NCI-H524 (cell line): ENCODE measurements at places on chromosomes 2 and 18.

DNA sequence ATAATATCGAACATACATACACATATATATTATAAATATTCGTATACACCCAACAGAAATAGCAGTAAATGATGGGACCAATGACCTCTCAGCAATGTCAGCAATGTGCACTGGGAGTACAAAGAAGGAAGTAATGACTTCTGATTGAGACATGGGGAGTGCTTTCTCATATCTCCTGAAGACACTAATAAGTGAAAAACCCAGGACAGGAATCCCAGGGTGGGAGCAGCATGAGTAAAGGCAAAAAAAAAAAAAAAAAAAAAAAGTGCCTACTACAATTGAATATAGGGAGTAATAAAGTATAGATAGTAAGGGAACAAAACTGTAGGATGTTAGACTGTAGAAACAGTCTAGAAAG is 491.3 kb downstream of the IRS1 start:
- no peak for DNase-seq

DNA sequence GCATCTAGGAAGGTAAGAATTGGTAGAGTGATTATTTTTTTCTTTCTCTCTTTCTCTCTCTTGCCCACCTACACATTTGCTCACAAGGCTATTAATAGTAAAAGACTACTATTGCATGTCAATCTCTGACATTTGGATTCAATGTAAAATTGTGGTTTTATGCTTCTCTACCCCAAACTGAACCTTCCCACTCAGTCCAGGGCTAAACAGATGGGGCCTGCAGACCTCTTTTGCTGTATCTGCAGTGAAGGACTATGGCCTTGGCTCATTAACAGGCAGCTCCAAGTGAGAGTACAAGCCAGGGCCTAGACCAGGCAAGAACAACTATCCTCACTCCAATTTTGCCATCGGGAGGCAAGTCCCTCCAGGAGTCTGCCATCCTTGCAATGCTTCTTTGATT is 68.3 kb upstream of the ARL4C start:
- no peak for DNase-seq

- DNase-seq, result peak; percentile 76
These were observed 35.8 kb downstream of the CIB4 start for GRCh38 chr2:26605195-26605998.

GRCh38 chr2:71589763-71590162 is 136.4 kb downstream of the DYSF start:
- no peak for DNase-seq

DNA sequence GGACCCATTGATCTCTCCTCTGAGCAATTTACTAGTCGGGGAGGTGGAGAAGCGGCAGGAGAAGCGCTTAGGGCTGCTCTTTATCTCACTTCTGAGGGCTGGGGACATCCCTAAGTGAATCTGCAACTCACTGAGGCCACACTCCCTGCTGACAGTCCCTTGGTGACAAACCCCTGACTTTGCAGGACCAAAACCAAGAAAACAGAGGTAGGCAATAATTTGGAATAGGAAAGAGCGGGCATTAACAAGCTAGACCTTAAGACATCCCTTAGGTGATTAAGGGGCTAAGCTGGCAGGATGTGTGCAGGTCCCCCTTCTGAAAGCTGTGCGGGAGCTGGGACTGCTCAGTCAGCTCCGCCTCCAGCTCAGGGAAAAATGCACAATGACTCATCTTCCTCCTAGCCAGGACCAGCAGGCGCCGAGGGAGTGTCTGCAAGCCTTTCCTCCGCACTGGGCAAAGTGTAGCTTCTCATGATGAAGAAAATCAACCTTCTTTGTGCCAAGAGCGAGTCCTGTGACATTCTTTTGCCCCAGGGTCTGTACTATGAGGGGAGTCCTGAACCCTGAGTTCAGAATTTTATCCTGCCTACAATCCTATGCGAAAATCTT is 63.3 kb downstream of the BOD1L2 start:
- DNase-seq, result peak; percentile 8

DNA sequence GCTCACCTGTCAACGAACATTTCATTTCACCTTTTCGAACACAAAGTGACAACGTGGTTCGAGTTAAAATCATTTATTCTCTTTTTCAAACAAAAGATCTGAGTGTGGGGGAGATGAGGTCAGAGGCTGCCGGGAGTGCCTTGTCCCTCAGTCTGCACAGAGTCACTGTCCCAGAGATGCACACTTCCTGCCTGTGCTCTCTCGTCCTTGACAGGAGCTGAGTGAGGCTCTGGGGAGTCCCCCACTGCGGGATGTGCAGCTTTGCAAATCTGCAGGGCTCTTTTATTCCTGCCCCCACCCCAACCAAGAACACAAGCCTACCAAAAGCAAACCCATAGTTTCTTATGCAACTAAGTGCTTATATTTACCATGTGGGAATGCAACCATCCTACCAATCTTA is 497.8 kb downstream of the EIPR1 start:
- no peak for DNase-seq

- no peak for DNase-seq
These were observed 53.9 kb downstream of the INO80D start for GRCh38 chr2:206031950-206032567.

DNA sequence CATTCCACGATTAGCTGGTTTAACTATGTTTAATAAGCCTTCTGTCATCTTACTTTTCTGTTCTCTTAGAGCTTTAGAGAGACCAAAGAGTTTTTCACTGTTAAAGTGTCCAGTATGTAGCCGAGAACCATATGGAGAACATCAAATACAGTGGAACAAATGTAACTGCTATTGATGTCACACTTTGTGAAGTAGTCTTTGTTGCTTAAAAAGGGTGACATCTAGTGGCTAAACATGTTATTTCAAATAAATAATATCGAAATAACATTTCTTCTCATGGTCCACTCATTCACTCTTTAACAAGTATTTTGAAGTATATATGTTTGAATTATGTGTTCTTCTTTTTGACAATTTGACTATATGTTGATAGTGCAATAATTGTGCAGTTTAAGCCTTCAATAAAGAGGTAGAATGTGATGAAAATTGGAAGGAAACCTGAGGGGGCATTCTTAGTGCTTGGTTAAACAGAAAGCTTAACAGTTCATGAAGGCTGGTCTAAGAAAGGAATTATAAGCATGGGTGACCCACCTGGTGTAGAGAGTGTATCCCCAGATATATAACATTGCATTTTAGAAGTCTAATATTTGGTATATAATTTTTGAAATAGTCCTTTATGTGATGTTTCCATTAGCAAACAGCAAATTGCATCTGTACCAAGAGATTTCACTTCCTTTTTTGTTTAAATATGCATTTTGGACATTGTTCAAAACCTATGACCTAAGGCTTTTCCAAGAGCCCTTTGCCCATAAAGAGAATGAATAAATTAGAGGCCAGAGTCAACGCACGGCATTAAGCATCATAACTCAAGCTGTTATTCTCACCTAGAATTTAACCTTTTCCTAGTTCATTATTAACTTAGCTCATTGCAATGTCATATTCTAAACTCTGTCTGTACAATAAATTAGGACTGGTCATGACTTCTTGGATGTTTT is 112.1 kb downstream of the KYNU start:
- DNase-seq, result no peak

DNA sequence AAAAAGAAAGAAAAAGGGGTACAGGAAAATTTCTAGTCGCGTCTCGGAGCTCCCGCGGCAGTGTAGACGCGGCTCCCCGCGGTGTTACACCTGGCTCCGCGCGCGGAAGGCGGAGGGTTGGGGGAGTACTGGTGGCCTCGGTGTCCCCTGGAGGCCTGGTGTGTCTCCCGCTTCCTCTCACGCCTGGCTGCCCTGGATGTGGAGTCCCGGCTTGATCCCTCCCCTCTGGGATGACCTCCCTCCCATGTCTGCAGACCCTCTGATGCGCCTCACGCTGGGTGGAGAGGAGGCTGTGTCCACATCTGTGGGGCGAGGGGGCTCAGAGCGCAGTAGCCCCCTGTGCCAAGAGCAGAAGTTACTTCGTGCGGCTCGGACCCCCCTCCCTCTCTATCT is 1.2 kb downstream of the KIF5C start:
- DNase-seq, result peak; percentile 35

DNA sequence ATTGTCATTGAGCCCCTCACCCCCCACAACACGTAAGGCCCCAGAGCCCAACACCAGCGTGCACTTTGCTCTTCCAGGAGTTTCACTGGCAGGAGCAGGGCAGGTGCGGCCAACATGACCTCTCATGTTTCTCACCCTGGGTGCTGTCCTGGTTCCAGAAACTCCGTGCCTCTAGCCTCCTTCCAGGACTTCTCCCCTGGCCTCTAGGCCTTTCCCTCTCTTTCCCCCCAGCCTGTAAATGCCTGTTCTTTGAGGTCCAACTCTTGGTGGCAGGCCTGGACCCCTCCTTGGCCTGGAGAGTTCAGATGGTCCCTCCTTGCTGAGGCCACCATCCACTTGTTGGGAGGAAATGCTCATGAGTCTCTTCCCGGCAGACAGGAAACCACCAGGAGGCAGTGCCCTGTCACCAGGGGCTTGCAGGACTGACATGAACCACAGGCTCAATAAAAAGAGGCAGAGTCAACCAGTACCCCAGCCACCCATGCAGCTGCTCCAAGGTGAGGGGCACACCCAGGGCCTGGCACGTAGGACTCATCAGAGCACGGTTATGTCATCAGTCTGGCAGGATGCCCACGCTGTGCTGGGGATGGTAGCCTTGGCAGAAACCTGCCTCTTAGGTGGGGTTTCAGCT is 1.5 kb downstream of the MALL start:
- no peak for DNase-seq

GRCh38 chr2:42296226-42296625 is 64.8 kb downstream of the COX7A2L start:
- no peak for DNase-seq

- DNase-seq, result no peak
These were observed 29.8 kb upstream of the MYO3B start for GRCh38 chr2:170148161-170148560.

GRCh38 chr2:70823249-70823648 is 2.9 kb upstream of the CLEC4F start:
- no peak for DNase-seq

DNA sequence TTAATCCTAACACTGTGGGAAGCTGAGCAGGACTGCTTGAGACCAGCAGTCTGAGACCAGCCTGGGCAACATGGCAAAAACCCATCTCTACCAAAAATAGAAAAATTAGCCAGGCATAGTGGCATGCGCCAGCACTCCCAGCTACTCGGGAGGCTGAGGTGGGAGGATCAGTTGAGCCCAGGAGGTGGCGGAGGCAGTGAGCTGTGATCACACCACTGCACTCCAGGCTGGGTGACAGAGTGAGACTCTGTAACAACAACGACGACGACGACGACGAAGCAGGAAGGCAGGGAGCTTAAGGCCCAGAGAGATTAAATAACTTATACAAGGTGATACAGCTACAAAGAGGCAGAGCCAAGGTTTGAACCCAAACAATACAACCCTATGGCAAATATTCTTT is 37.3 kb downstream of the CFAP36 start:
- no peak for DNase-seq

GRCh38 chr2:54771166-54771885 is 47.9 kb downstream of the EML6 start:
- no peak for DNase-seq

GRCh38 chr2:190318514-190318913 is 1.1 kb downstream of the HIBCH start:
- DNase-seq, result no peak

DNA sequence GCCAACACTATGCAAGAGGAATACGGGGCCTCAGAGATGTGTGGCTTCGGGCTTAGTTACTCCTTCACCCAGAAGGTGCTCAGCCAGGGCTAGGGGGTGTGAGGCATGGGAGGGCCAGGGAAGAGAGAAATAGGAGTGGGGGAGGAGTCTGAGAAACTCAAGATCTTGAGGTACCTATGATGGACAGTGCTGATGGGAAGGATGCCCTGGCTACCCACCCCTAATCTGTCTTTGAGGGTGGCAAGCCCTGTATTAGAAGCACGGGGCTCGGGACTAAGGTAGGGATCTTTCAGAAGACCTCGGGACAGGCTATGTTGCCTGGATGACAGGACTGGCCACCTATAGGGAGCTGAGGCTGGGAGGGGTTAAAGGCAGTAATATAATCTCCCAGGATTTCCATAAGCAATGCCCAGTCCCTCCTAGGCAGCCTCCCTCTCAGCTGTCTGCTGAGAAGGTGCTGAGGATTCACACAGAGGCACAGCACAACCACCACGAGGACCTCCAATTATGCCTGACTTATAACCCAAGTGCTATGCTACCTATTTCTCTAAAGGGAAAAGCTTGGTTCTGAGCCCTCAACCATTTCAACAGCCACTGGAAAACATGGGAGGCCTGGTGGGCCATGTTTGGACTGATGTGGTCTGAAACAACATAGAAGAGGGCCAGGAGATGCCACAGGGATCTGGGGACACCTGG is 23.3 kb downstream of the MTHFD2 start:
- DNase-seq, result no peak

DNA sequence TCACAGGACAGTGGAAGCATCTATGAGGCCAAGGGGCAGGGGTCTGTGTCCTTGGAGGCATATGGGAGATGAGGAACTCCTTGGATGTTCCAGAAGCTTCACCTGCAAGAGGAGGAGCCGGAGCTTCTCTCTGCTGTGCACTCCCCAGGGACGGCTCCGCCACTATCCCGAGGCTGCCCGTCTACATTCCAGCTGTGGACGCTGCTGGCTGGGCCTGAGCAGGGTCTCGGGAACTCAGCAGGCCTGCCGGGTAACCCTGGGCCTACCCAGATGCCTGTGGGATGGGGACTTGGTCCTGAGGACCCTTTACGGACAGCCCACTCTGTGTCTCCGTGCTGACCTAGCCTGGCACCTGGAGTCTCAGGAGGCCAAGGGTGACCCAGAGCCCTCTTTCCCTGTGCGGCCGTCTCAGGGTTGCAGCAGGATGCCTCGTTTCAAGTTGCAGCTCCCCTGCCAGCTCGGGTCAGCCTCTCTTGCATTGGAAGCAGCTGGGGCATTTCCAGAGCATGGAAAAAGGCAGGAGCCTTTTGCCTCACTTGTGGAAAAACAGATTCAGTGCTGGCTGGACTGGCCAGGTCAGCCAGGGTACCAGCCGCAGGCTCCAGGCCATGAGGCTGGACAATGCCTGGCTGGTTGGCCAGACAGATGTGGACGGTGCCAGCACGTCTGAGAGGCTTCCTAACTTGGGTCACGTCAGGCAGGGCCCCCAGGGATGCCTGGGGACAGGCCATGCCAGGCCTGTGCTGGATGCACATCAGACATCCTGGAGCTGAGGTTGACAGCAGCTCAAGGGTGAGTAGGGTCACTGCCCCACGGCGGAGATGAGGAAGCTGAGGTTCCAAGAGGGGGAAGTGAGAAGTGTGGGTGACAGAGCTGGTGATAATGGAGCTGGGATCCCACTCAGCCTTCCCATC is 41.5 kb downstream of the SCTR start:
- DNase-seq, result no peak

GRCh38 chr2:149767516-149767974 is 180.0 kb upstream of the MMADHC start:
- DNase-seq, result peak; percentile 1

DNA sequence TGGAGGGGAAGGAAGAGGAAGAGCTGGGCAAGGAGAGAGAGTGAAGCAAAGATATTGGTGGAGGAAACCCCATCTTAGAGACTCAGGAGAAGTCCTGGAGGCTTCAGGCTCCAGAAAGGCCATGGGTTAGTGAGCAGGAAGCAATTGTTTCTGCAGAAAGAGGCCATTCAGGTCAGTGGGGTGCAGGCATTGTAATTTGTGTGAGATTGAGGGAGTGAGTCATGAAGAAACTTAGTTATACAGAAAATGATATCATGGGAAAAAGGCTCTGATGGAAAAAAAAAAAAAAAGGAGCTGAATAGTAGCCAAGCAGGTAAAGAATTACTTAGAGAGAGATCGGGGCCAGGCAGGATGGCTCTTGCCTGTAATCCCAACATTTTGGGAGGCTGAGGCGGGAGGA is 4.0 kb downstream of the EMILIN2 start:
- DNase-seq, result no peak
